Osteoblast (primary cell): ENCODE measurements at places on chromosomes 3 and 15. TPM values are rescaled to one million over a fixed set of nuclear protein-coding genes. Genes with fewer than 3 reads are reported as not detected.

DNA sequence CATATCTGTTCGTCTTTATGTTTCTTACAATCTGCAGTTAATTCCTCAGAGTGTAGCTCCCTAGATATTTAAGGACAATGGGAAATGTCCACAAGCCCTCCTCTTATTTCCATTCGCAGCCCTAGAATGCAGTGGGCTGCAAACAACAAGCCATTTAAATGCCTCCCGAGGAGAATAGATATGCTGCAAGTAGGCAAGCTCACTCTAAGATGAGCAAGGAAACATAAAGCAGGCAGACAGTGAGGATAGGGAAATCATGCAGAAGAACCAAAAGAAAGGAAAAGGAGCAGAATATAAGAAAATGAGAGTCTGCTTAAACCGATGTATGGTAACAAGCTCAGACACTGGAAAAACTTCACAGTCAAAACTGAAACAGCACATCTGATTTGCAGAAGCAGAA, 561.9 kb downstream of the GBE1 start:
- no peak for DNase-seq

GRCh38 chr15:68616397-68616796, 37.6 kb downstream of the CORO2B start:
- DNase-seq, result no peak

DNA sequence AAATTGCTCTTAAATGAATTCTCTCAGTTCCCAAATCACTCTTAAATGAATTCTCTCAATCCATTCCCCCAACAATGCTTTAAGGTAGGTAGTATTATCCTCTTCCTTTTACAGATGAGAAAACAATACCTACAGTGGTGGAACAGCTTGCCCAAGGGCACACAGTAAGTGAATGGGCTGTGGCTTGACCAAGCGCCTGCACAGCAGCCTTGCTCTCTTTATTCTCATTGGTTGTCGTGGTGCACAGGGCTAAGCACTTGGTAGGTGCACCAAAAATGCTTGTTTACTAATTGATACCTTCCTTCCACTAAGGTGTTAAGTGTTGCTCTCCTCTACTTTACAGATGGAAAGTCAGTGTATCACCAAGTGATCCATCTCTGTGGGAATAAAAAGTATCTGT, 43.3 kb downstream of the FAM43A start:
- DNase-seq, result no peak

- DNase-seq, result peak; percentile 100
Measured at GRCh38 chr3:46976326-46977190, at the start of gene CCDC12. CCDC12 (minus strand) TSS chr3:46976745; CDS start chr3:46976732, 13 bp downstream.

DNA sequence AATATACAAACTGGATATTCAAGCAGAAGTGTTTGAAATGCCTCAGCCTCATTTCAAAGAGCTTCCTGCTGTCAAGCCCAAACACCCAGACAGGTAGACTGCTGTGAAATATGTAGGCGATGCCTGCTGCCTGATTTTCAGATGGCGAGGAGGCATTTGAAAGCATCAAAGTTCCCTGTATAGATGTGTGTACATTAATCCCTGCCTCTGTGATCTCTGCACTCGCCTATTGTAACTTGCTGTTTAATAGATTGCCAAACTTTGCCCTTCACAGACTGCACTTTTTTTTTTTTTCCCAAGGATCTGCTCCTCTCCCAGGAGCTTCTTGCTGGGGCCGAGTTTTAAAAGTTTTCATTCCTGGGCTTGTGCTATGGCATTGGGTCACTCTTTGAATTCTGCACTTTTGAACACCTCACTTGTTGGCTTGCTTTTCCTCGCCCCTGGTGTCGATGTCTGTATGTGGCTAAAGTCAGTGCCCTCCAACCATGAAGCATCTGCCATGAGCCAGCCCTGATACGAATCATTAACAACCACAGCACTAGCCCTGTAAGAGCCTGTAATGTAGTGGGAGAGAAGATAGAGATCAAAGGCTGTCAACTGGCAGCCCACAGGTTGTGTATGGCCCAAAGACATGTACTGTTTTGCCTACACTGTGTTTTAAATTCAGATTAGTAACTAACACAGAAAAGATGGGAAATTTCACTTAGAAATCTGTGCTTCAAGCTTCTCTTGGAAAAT, 287.6 kb upstream of the ICE2 start:
- no peak for DNase-seq

- peak; percentile 90 for DNase-seq
Measured at GRCh38 chr3:10248984-10249748, 907 bp downstream of the TATDN2 start.

The ANKRD63 gene
- not detected in 2 replicates for total RNA-seq

DNA sequence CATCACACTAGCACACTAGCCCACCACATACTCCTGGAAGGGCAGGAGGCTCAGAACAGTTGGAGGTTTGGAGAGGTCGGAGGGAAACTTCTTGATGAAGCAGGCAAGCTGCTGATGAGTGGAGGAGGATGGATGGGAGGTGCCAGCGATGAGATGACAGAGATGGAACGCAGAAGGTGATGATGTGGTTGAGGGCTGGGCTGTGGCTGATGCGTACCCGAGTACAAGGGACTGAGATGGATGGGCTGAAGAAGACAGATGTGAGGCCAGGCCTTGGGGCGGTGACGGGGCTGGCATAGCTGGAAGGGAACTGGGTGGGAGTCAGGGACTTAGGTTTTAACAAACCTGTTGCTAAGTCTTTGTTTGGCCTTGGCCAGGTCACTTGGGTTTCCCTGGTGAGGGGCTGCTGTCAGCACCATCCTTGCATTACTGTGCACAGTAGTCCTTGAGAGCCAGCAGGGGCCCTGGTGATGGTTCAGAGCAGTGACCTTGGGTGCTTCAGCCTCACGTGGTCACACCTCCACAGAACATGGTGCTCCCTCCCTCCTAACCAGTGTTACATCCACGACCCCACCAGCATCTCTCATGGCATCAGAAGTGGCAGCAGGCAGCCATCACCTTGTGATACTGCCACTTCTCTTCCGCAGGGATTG, 164.5 kb downstream of the SLCO3A1 start:
- DNase-seq, result no peak

DNA sequence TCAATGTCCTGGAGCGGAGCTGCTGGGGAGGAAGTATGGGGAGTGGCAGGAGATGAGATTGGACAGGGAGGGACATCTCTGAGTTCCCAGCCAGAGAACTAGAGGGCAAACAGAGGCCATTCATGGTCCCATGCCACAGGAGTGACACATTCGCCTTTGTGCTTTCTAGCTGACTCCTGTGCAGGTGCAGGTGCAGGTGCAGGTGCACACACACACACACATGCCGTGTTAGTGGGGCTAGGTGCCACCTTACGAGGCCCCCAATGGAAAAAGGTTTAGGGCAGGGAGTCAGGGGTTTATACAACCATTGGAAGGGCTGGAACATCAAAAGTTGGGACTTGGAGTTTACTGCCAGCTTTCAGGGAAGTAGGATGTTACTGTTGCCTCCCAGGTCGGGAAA, 52.0 kb downstream of the TPRA1 start:
- peak; percentile 54 for DNase-seq

The ATG7 gene
- 83.7 and 93.4 TPM in 2 replicates for total RNA-seq

The CACNA2D2 gene
- not detected in 2 replicates for total RNA-seq
